KG1 (cell line): ENCODE measurements at places on chromosomes 16 and 17.

DNA sequence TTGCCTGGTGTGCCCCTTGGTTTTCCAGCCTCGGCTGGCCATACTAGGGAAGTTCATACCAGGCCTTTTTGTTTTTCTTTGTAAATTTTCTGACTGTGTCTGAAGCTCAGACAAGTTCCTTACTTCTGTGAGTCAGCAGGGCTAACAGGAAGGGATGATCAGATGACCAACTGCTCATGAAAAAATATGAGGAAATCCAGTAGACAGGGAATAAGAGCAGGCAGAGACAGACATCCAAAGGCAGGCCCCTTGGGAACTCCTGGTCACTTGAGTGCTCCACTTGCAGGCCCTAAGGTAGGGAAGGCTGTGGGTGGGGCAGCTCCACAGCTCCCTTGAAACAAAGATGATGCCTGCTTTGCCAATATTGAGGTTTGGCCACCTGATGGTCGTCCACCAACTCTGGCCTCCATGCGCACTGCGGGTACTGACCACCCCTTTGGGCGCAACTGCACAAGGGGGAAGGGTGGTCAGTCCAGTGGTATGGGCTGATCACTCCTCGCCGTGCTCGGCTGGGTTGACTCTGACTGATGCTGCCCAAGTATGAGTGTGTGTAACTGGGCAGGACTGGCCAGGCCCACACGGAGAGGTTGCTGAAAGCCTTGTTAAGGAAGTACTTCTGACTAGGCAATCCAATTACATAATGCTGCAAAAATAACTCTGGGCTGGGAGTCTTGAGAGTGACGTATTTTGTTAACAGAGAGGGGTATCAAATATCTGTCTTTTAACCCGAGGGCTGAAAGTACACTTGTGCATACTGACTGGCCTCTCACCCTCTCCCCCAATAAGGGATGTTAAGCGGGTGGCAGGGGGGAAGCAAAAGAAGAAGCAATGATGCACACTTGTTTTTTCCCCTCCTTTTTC is 20.8 kb upstream of the ZFHX3 start:
- no peak for DNase-seq

GRCh38 chr17:82666931-82667667 is 18.9 kb upstream of the WDR45B start:
- DNase-seq, result no peak

- no peak for DNase-seq
These were observed 54.3 kb upstream of the RBFOX3 start for GRCh38 chr17:79664930-79665737.

DNA sequence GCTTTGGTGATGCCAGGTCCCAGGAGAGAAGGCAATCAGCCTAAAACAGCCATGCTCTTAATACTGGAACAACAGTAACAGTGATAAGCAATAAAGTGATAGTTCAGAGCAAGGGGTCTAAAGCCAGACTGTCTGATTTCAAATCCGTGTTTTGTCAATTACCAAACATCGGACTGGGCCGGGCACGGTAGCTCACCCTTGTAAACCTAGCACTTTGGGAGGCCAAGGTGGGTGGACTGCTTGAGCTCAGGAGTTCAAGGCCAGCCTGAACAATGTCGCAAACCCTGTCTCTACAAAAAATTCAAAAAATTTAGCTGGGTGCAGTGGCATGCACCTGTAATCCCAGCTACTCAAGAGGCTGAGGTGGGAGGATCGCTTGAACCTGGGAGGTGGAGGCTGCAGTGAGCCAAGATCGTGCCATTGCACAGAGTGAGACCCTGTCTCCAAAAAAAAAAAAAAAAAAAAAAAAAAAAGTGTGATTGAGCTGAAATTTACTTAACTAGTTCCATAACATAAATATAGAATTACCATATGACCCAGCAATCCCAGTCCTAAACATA is 5.1 kb downstream of the COPRS start:
- DNase-seq, result no peak

DNA sequence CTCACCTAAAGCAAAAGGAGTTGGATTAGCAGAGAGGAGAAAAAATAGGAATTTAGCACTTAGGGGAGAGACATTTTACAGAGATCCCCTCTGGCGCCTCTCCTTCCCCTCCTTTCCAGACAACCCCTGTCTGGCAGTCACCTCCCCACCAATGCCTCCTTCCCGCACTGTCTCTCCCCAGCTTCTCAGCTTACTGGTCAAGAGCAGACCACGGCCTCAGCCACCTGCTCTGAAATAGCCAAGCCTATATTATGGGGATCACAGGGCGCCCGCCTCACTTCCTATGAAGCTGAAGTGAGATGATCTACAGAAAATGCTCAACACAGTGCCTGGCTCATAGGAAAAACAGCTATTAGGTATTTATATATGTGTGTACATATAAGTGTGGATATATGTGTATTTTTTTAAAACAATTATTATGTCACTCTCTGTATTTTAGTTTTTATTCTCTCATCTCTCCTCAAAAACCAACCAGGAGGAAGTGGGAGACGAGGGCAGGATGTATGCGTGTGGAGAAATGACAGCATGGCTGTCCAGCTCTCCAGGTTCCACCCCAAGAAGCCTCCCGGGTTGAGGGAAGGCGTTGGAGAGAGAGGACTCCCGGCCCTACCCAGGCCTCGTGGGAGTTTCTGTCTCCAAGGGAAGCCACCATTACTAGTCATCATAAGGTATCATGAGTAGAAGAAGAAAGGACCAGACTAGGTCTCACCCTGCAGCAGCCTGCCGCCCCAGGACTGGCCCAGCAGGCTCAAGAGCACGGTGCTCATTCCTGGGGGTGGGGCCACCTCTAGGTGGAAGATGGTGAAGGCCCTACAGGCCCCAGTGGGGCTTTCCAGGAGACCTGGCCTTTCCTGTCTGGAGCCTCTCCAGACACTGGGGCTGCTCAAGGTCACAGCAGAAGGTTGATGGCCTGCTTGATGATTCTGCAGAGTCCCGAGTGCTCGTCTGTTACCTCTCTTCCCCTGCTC is 27.2 kb downstream of the MAP3K14 start:
- DNase-seq, result no peak

DNA sequence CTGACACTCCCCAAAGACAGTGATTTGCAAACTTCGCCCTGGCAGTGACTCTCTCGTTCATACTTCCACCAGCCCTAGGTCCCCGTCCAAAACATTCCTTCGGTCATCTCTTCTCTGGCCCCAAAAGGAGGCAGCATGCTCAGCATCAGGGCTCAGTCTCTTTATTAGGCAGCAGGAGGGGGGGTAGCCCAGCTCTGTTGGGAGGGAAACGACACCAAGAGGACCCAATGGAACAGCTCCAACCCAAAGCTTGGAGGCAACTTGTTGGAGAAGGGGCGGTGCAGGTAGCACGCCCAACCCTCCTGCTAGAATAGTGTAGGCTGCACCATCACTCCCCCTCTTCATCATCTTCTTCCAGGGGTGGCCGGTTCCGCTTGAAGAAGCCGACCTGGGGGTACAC is 8.4 kb upstream of the FAM171A2 start:
- DNase-seq, result no peak

- no peak for DNase-seq
These were observed 269.5 kb downstream of the MAF start for GRCh38 chr16:79331066-79331465.

DNA sequence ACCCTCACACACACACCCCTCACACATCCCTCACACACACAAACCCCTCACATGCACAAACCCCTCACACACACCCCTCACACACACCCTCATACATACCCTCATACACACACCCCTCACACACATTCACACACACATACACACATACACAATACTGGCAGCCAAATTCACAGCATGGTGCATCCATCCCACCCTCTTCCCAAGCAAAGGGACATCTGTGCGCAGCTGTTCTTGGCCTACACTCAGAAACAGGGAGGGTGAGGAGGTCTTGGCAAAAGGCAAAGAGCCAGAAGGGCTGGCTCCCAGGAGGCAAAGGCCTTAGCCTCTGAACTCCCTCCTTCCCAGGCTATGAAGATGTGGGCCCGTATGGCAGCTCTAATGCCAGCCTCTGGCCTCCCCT is 23.4 kb downstream of the C17orf67 start:
- no peak for DNase-seq

- DNase-seq, result no peak
These were observed 2.3 kb upstream of the RPH3AL start for GRCh38 chr17:354651-355556.

GRCh38 chr17:39647256-39647655 is 10.3 kb downstream of the STARD3 start:
- DNase-seq, result no peak

DNA sequence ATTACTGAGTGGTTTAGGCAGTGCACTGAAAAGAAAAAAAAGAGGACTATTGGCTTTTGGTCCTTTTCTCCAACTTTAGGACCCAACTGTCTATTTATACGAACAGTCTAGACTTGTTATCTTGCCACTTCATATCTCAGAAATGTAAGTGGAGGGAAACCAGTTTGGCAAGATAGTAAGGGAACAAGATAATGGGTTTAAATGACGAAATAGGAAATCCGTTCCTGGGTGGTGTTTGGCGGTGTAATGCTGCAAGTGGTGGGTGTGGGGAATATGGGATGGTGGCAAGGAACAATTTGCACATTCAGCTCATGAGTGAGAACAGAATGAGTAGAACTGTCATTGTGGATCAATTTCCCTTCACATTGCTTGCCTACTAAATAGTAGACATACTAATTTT is 44.7 kb downstream of the GRB7 start:
- no peak for DNase-seq

DNA sequence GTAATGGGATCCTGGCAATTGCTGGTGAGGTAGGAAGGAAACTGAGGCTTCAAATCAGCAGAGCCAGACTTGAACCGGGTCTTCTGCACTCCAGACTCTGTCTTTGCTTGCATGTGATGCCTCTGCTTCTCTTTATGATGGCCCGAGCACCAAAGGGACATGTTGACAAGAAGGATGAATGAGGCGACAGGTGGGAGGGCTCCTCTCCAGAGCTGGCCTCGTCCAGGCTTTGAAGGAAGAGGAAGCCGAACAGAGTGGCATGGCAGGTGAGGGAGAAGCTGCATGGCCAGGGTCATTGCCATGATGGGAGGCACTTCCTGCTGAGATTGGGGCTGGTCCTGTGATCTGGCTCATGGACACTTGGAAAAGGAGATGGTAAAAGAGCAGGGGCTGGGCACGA is 40.8 kb downstream of the AKAP1 start:
- no peak for DNase-seq

- DNase-seq, result no peak
These were observed at the start of gene EPX for GRCh38 chr17:58192612-58193011. Gene EPX (plus strand): TSS chr17:58192726. CDS start chr17:58192847, 121 bp downstream.
